ENCODE measurements at places on chromosomes 4 and X.

GRCh38 chr4:77849278-77849965 lies 13.2 kb upstream of the MRPL1 start:
- DNase-seq: no peak

DNA sequence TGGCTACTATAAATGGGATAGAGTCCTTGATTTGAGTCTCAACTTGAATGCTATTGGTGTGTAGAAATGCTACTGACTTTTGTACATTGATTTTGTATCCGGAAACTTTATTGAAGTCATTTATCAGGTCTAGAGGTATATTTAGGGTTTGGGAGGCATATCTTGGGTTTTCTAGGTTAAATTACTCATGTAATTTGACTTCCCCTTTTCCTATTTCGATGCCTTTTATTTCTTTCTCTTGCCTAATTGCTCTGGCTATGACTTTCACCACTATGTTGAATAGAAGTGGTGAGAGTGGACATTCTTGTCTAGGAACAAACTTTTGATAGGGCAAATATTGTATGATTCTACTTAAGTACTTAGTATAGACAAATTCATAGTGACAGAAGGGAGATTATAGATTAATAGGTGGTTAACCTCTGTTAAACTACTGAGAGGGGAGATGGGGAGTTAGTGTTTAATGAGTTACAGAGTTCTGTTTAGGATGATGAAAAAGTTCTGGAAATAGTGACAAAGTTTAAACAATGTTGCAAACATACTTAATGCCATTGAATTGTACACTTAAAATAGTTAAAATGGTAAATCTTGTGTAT lies 22.8 kb upstream of the HSPA4L start:
- no peak for DNase-seq

DNA sequence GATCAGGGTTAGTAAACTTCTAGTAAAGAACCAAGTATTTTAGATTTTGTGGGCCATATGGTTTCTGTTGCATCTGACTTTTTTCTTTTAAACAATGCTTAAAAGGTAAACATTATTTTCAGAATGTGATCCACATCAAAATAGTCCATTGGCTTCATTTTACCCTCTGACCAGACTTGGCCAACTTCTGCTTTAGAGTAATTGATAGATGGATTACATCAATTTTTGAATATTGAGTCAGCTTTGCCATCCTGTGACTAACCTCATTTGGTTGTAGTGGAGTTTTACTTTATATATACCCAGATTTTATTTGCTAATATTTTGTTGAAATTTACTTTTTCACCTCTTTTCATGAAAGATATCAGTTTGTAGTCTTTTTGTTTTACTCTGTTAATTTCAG lies 559.8 kb downstream of the TLL1 start:
- DNase-seq: no peak

DNA sequence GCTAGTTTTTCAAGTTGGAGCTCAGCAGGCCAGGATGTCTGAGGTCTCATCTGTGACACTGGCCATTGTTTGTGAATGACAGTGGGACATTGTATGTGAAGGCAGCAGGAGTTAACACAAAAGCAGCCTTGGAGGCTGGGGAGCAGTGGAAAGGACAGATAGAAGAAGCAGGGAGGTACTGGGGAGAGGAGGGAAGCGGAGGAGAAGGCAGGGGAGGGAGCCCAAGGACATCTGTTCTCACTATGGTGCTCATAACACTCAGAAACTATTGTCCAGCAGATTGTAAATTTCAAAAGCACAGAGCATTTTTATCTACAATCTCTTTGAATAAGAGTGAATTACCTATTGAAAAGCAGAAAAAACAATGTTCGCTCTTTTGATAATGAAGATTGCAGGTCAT lies 253.6 kb upstream of the DIPK2B start:
- no peak for DNase-seq

GRCh38 chrX:10882484-10882883 lies 228.6 kb upstream of the HCCS start:
- DNase-seq: no peak

- no peak for DNase-seq
These were observed 335.7 kb downstream of the BMPR1B start for GRCh38 chr4:95093460-95093859.

DNA sequence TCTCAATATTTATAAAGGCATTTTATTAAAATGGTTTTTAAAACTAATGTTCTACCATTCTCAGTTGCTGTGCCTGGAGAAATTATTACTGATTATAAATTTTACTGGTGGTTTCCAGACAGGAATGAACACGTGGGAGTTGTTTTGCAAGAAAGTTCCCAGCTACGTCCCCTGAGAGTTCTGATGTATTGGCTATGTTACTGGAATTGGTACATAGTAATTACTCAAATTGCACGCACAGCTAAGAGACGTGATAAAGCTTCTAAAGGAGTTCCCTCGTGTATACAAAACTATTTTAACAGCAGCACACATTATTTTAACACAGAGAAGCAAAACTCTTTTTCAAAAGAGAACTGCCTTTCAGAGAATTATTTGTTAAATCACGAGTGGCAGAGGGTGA lies 292.2 kb downstream of the NLGN4X start:
- no peak for DNase-seq

DNA sequence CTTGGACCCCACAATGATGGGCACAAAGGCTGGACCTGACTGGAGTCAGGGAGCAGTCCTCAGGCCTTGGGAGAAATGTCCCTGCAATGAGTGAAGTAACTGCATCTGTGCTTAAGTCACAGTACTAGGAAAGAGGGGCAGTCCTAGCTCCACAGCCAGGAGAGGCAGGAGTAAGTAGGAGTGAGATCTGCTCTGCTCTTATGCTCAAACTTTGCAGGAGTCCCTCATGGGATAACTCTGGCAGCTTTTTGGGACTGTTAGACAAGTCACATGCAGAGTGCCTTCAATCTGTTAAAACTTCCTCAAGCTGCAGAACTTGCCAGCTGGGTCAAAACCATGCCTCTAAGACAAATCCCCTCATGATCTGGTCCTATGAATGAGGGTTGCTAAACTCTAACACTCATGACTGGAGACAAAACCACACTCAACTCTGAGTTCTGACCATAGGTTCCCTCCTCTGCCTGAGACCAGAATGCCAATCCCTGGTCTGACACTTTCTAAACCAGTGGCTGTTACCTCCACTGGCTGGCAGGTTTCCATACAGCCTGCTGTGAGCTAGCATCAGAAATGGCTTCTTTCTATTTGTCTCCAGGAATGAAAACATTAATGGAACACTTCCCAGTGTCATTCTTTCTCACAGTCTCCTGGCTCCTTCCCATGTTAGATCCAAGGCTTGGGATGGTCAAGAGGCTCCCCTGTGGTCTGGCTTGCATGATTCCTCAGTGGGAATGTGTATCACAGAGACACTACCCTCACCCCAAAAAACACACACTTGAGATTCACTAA lies 819.3 kb downstream of the PCDH7 start:
- DNase-seq: no peak

- DNase-seq: no peak
These were observed 91.9 kb downstream of the GPC4 start for GRCh38 chrX:133323431-133323830.

DNA sequence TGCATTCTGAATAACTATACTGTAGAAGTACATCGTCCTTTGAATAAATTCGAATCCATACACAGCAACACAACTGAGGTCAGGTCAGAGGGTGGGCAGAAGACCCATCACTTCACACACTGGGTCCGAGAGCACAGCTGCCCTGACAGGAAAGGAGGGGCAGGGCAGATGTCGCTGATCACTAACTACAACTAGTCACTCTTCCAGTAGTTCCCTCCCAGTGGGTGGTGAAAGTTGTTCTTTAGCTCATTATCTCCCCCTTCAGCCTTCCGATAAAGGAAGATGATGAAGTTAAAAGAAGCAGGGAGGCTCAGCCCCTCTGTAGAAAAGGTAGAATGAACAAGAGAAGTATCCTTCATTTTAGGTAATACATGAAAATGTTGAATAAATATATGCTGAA lies 278.9 kb downstream of the INPP4B start:
- DNase-seq: peak; percentile 14

DNA sequence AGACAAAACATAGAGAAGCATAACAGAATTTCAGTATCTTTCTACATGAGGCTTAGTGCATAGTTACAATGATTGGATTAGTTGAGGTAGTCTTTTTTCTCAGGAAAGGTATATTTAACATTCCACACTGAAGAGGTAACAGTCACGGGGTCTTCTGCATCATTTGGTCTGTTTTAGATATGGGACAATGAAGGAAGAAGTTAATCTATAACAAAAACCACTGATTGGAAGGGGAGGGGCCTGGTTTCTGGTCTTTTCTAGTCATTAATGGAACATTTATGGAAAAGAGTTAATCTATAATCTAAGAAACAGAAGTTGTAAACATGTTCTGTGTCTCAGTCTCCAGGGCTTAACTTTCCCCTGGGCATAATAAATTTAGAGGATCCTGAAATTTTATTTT lies 37.3 kb upstream of the HPSE start:
- DNase-seq: no peak
